ENCODE measurements at places on chromosomes 4 and X. TPM values are rescaled to one million over a fixed set of nuclear protein-coding genes. Genes with fewer than 3 reads are reported as not detected.

Gene PCYT1B
- total RNA-seq = 13.0 TPM

Gene KLF8
- total RNA-seq = 10.7 TPM

Gene CPLX1
- total RNA-seq = 15.4 TPM

Gene TMEM47
- 38.5 TPM for total RNA-seq

Gene NEUROG2
- total RNA-seq = 1.0 TPM

Gene L1CAM
- total RNA-seq = 93.3 TPM

Gene MAD2L1
- 14.6 TPM for total RNA-seq

Gene RHOH
- 3.1 TPM for total RNA-seq

Gene ARHGEF38
- total RNA-seq = 0.11 TPM

Gene FREM3
- total RNA-seq = 1.5 TPM

Gene TET2
- 32.9 TPM for total RNA-seq

Gene FAM236D
- total RNA-seq = not detected

Gene PDE6B
- total RNA-seq = 17.7 TPM

Measured in spinal cord (tissue), 10 donors.